HCEC 1CT (cell line): ENCODE measurements at places on chromosomes 11 and 22.
A peak's percentile ranks its signal among the peaks of the same experiment; 100 is the strongest.

- DNase-seq: no peak
Observed at GRCh38 chr11:119832202-119832935, 103.4 kb upstream of the NECTIN1 start.

DNA sequence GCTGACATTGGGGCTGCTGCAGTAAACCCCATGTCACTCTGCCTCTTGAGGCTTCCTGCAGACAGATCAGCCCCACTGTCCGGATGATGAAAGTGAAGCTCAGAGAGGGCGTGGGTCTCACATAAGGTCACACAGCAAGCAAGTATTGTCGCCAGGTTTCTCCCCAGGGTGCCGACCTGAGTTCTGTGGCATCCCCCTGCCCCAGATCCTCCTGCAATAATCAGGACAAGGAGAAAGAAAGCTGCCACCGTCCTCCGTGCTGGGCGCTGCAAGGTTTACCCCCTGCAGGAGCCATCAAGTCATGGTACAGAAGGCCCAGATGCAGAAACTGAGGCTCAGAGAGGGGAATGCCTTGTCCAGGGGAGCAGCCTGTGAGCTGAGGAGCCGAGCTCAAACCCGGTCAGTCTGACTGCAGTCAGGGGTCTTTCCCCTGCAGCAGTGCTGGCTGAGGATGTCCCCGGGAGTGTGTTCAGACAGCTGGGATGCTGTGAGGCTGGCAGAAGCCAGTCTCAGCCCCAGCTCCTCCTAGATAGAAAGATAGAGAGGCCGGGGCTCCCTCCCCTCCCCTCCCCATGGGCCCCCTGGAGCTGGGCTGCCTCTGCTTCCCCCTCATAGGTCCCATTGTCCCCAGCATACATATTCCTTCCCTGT, 13.2 kb downstream of the EMID1 start:
- DNase-seq: no peak

GRCh38 chr22:40637183-40638150, 948 bp upstream of the MRTFA start:
- no peak for DNase-seq

DNA sequence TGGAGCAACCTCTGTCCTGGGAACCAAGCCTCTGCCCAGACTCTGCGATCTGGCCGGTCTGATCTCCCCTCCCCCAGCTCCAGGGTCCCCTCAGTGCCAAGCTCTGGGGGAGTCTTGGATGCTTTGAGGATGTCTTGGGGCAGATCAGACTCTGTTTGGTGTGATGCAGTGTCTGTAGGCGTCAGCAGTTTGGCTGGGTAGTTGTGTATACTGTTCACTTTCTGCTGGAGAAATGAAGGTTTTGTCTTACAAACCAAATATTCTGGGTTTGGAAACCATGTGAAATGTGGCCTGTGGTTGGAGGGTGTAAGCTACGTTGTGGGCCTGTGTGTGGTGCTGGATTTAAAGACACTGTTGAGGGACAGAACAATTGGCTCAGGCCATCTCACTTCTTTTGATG, 4.6 kb downstream of the INSC start:
- DNase-seq: no peak

GRCh38 chr11:127157225-127157624, 156.7 kb upstream of the KIRREL3 start:
- DNase-seq: no peak

GRCh38 chr11:105003151-105003550, 19.8 kb downstream of the CASP5 start:
- no peak for DNase-seq

GRCh38 chr11:74948546-74948897, 369 bp downstream of the XRRA1 start:
- DNase-seq: no peak

DNA sequence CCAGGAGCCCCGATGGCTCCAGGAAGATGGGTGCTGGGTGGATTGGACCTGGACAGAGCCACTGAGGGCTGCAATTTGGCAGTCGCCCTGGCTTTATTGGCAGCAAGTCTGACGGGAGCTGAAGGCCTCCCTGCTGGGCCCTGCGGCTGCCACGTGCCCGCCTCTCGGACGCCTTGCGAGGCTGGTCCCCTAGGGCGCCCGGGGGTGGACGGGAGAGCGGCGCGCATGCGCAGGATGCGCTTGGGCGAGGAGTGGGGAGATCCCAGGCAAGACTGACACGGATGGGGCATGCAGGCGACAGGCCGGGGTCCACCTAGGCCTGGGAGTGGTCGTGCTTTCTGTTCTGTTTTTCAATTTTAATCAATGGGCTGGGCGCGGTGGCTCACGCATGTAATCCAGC, 150.0 kb downstream of the ADAMTS15 start:
- no peak for DNase-seq

DNA sequence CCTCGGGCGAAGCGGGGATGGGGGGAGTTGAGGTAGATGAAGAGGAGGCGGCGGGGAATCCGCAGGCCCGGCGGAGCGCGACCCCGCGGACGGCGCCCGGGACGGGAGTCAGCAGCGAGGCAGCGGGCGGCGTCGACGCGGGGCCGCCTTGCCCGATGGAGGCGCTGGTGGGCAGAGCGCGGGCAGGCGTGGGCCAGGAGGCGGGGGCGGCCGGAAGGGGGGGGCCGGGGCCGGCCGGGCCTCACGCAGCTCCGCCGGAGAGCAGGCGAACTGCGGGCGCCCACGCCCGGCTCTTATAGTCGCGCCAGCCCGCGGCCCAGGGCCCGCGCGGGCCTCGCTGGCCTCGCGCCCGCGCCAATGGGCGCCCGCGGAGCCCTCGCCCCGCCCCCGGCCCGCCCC, at the start of gene IGF2:
IGF2 (minus strand) TSS at position 267 of the 399 bp plus-strand sequence. CDS start 3,866 bp downstream, outside the sequence.
- no peak for DNase-seq

DNA sequence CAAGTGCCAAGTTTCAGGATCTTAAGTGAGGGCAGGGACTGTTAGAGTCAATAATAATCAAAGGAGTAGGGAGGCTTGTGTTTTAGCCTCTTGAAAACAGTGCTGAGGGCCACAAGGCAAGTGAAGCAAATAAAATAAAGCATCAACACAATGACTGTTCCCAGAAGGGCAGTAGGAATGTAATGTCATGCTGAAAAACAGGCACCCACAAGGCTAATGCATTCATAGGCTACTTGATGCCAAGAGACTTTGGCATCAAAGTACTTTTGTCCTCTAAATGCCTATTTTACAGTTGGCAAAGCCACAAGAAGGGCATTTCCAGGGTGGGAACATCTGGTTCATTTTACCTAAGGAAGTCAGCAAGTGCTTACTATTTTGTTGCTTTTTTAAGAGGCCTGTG, 22.9 kb downstream of the RAB39A start:
- no peak for DNase-seq

DNA sequence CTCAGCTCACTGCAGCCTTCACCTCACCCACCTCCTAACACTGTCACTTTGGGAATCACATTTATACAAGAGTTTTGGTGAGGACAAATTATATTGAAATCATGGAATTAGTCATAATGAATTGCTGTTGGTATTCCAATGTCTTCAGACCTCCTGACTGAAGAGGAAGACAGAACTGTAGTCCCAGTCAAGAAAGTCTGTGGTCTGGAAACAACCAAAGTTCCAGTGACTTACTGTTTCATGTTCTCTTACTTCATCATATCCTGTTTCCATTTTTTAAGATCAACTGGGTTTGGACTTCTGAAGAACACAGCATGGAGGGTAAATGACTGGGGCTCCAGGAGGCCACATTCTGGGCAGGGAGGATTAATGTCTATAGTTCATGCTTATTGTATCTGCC, 43.0 kb upstream of the HIPK3 start:
- no peak for DNase-seq

- no peak for DNase-seq
Observed at GRCh38 chr11:27370374-27370773, 7.4 kb upstream of the CCDC34 start.

DNA sequence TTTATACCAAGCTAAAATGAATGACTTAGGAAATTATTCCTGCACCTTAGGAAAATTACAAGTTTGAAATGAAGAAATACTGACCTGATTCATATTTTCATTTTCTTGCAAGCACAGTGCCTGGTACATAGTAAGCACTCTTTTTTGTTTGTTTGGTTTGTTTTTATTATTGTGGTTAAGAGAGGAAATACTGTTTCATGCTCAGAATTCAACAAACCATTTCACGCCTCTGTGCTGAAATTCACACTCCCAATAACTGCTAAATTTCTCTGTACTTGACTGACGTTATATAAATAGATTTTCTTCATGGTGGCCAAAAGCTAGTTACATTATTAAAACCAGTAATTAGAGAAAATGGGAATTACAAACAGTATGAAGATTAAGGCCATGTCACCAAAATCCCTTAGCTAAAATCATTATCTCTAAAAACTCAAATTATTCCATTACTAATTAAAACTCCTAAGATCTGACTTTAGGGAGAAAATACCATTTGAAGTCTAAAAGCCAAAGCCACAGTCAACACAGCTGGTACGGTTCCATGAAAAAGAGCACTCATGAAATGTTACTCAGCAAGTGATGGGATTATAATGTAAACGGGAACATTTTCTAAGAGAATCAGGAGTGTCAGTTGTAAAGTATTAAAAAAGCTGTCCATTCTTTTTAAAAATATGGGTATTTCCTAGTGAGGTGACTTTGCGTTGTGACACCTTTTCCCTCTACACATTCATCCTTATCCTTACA, 77.8 kb upstream of the DDI1 start:
- DNase-seq: no peak

GRCh38 chr22:39144101-39144767, 8.2 kb downstream of the CBX7 start:
- DNase-seq: peak; percentile 2

DNA sequence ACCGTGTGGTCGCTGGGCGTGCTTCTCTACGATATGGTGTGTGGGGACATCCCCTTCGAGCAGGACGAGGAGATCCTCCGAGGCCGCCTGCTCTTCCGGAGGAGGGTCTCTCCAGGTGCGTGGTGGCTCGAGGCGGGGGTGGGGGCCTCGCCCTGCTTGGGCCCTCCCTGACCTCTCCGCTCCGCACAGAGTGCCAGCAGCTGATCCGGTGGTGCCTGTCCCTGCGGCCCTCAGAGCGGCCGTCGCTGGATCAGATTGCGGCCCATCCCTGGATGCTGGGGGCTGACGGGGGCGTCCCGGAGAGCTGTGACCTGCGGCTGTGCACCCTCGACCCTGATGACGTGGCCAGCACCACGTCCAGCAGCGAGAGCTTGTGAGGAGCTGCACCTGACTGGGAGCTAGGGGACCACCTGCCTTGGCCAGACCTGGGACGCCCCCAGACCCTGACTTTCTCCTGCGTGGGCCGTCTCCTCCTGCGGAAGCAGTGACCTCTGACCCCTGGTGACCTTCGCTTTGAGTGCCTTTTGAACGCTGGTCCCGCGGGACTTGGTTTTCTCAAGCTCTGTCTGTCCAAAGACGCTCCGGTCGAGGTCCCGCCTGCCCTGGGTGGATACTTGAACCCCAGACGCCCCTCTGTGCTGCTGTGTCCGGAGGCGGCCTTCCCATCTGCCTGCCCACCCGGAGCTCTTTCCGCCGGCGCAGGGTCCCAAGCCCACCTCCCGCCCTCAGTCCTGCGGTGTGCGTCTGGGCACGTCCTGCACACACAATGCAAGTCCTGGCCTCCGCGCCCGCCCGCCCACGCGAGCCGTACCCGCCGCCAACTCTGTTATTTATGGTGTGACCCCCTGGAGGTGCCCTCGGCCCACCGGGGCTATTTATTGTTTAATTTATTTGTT, 2.4 kb downstream of the PIM3 start:
- no peak for DNase-seq
